Stimulated activated CD4-positive, alpha-beta T cell treated with anti-CD3 and anti-CD28 coated beads, Interleukin-15, amount 100 ng/mL, for 1 hour (primary cell): ENCODE measurements at places on chromosomes 1 and 21.

- no peak for DNase-seq
Measured at GRCh38 chr1:171206204-171206977, 21.3 kb downstream of the FMO2 start.

GRCh38 chr1:27531959-27532685 lies 42.2 kb upstream of the WASF2 start:
- no peak for DNase-seq

DNA sequence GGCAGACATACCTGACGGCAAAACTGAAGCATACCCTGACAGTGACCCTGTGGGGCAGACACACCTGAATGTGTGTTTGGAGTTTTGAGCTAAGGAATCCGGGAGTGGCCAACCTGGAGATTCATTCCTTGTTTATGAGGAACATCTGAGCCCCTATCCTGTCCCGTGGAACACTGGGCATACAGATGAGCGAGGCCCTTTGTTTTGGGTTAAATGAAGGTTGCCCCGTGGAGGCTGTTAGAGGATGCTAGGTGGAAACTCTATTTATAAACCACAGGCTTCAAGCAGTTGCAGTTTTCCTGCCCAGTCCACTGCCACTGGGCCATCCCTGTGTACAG lies 18.1 kb downstream of the GALNT2 start:
- DNase-seq, result no peak

- no peak for DNase-seq
Measured at GRCh38 chr21:15005391-15005790, 59.4 kb downstream of the NRIP1 start.

DNA sequence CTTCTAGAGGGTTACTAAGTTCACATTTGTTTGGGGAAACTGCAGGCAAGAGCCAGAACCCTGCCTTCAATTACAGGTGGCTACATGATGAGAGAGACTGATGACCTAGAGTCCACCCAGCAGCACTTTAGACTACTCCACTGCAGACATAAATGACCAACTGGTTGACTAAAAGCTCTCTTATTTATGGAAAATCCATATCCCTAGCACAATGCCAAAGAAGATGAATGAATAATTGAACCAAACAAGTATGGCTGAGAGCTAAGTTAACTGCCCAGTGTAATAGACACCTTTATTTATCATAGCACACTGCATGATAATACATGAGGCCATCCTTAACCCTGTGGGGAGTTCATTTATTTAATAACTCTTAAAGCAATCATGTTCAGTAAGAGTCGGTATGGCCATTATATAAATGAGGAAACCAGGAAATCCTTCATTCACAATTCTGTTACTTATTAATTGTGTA lies 60.4 kb downstream of the IL12RB2 start:
- DNase-seq, result no peak

DNA sequence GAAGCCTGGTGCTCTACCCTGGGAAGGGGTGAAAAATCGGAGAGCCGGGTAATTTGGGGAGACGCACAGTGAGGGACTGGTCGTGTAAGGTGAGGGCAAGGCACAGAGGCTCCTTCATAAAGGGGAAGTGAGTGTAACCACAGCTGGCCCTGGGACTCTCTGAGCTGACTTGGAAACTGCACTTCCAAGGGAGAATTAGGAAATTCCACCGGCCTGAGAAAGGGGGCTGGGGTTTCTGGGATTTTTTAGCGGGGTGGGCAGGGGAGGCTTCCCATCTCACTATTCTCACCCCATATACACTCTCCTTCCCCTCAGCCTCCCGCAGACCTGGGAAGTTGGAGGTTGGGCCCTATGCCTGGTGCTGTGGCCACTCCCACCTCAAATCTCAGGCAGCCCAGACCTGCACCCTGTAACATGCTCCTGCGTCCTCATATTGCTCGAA lies 88.3 kb upstream of the IPO9 start:
- no peak for DNase-seq

DNA sequence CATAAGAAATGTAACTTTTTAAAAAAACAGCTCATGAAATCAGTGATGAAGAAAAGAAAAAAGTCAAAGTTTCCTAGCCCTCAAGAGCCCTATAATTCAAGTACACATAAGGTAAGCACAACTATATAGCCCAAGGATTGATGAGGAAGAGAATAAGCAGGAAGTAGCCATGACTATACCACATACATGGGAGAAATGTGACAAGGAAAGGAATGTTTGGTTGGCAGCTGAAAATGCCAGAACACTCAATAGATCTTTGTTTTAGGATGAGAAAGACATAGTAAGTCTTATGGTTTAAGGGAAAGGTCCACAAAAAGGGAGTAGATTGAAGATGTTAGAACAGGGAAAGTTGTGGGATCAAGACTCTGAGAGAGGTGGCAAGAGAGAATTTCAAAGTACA lies 5.7 kb downstream of the DOCK7 start:
- no peak for DNase-seq

GRCh38 chr1:90274376-90274775 lies 279.5 kb downstream of the ZNF326 start:
- DNase-seq, result no peak

DNA sequence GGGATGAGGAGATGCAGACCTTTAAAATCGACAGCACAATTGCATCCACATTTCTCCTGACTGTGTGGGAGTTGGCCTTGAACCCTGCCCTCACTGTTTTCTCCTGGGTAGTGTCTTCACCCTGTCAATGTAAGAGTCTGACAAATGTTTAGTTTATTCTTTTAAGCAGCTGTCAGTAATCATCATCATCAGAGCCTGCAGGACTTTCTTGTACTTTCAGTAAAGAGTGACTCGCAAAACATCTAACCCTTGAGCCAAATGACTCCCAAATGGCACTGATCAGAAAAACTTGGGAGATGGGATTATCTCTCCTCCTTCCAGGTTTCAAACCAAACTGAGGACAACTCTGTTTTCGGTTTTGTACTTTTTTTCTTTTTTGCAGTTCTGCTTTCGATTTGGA lies 460.2 kb downstream of the KIF26B start:
- DNase-seq, result no peak

- no peak for DNase-seq
Measured at GRCh38 chr1:94876362-94876761, 50.5 kb downstream of the CNN3 start.

GRCh38 chr1:156006666-156007376 lies 13.9 kb downstream of the SSR2 start:
- no peak for DNase-seq

DNA sequence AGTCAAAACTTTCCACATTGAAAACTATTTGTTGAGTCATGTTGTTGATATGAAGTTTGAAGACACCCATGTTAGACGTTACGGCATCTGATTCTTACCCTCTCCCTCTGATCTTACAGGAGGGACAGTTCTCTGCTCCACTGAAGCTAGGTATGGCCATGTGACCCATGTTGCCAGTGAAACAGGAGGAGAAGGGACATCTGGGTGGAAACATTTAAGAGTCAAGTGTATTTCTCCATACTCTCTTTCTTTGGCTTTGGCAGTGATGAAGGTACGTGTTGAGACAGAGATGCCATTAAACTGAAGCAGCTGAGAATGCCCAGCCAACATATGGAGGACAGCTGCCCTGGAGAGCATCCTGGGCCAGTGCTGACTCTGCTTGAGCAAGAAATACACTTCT lies 198.4 kb upstream of the PTGFR start:
- no peak for DNase-seq

- no peak for DNase-seq
Measured at GRCh38 chr1:63878932-63879331, 105.1 kb downstream of the ROR1 start.

DNA sequence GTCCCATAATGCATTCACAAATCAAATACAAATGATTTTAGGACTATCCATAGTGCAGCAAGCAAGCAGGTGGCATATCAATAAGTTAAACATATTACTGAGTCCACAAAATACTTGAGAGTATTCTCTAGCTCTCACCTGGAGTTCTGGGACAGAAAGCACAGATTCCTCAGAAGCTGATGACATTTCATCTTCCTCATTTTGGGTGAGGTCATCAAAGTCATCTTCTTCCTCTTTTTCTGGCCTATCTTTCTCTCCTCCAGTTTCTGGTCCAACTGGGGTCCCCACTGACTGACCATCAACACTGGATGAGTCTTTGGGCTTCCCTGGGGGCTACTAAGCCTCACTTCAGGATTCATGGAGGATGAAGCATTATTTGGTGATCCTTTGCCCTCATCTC lies 38.9 kb downstream of the YY1AP1 start:
- DNase-seq, result no peak

DNA sequence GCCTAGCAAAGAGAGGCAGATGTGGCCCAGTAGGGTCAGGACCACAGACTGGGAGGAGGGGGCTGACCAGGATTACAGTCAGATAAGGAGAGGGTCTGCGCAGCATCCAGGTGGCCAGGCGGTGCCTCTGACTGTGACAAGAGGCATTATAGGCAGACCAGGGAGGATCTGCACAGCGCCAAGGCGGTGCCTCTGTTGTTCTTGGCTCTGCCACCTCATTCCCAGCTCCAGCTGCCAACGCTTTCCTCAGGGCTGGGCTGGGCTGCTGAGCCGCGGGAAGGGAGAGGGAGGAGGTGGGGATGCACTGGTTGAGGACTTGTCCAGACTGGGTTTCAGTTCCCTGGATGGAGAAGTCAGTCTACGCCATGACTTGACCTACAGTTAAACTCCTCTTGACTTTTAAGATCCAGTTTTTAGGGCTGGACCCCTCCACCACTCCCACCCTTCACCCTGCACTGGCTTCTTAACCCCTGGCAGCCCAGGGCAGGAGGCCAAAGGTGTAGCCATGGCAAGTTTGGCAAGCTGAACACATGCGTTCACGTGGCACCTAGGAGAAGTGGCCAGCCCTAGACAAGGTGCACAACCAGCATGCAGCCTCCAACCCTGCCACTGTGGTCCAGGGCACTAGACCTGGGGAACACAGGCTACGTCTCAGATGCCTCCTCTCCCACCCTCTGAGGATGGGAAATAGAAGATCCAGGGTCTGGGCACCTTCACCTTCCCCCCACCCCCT lies 4.5 kb upstream of the CRABP2 start:
- DNase-seq, result no peak
